ENCODE measurements at places on chromosomes 3 and 15. TPM values are rescaled to one million over a fixed set of nuclear protein-coding genes. Genes with fewer than 3 reads are reported as not detected.

DNA sequence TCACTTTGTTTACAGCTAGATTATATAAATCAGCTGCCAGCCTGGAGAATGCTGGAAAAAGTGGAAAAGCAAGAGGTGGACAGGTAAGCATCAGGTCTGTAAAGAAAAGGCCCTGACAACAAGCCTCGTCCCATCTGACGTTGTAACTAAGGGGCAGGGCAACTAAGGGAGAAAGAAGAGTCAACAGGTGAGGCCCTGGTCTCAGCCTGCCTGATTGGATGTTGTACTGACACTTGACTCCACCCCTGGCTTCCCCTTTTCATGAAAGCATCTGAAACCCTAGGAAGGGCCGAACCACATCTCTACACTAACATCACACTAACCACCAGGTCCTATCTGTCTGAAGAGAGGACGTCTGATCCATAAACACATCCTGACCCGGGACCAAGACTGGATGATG lies 357.6 kb upstream of the CFAP20DC start:
- H3K27me3 ChIP-seq = no peaks in the 10 kb centered on the region
- no peaks in the 10 kb centered on the region for H3K36me3 ChIP-seq
- no peak for DNase-seq
- no peaks in the 10 kb centered on the region for H3K4me1 ChIP-seq
- no peak overlapping the region for H3K4me3 ChIP-seq

GRCh38 chr3:46960081-46960701 lies 16.4 kb downstream of the CCDC12 start:
- no peaks in the 10 kb centered on the region for H3K4me1 ChIP-seq
- H3K27me3 ChIP-seq = no peaks in the 10 kb centered on the region
- peak overlapping the region; percentile 64 for H3K27ac ChIP-seq
- DNase-seq = no peak
- H3K4me3 ChIP-seq = no peak overlapping the region

- no peak overlapping the region for H3K4me3 ChIP-seq
- DNase-seq = no peak
- H3K4me1 ChIP-seq = no peaks in the 10 kb centered on the region
Measured at GRCh38 chr3:143475981-143476380, 356.4 kb downstream of the CHST2 start.

GRCh38 chr3:82641701-82642100 lies 880.3 kb upstream of the GBE1 start:
- DNase-seq = no peak
- H3K27ac ChIP-seq = no peak overlapping the region
- no peaks in the 10 kb centered on the region for H3K4me1 ChIP-seq

The ADAMTS9 gene
- total RNA-seq = 20.2 TPM

DNA sequence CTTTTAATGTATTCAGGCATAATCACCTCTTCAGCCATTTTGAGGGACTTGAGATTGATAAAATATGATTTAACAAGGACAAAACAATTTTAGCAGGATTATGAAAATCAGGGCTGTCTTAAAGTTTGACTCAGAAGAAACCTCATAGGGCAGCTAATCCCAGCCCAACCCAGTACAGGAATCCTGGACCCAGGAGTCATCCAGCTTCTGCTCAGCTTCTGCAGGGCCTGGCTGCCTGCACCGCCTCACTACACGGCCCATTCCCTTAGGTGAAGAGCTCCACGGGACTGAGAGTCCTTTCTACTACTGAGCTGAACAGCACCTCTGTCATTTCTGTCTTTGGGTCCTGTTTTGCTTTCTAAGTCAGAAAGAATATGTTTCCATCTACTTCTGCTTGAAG lies 37.5 kb downstream of the ARHGAP31 start:
- H3K4me3 ChIP-seq = no peak overlapping the region
- DNase-seq = no peak
- peaks cover 45% of the 10 kb centered on the region for H3K4me1 ChIP-seq
- H3K36me3 ChIP-seq = no peaks in the 10 kb centered on the region
- peak overlapping the region; percentile 52 for H3K27ac ChIP-seq
- no peaks in the 10 kb centered on the region for H3K27me3 ChIP-seq

- H3K27ac ChIP-seq = no peak overlapping the region
- H3K36me3 ChIP-seq = no peaks in the 10 kb centered on the region
- no peak overlapping the region for H3K4me3 ChIP-seq
- DNase-seq = no peak
- no peaks in the 10 kb centered on the region for H3K4me1 ChIP-seq
- H3K27me3 ChIP-seq = no peaks in the 10 kb centered on the region
Measured at GRCh38 chr3:193974671-193975535, 161.0 kb upstream of the HES1 start.

DNA sequence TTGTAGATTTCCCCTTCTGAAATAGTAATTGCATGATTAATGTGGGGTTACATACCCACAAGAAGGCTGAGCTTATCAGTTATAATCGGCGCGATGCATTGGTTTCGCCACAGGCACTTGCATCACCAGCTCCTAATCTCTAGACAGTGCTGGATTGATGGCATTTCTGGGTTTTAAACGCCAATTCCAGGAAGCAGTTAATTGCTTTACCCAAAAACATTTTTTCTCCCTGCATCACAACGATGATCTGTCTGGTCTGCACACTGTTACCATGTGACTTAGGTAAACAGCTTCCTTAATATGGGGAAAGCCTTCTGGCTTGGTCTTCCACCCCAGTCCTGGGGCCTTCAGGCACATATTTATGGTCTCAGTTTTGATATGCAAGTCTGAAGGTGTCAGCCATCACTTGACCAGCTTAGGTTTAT lies 70.0 kb upstream of the HEG1 start:
- DNase-seq = no peak
- H3K4me3 ChIP-seq = no peak overlapping the region
- no peak overlapping the region for H3K27ac ChIP-seq
- no peaks in the 10 kb centered on the region for H3K36me3 ChIP-seq
- H3K4me1 ChIP-seq = no peaks in the 10 kb centered on the region
